ENCODE measurements at places on chromosomes 2 and 18.

DNA sequence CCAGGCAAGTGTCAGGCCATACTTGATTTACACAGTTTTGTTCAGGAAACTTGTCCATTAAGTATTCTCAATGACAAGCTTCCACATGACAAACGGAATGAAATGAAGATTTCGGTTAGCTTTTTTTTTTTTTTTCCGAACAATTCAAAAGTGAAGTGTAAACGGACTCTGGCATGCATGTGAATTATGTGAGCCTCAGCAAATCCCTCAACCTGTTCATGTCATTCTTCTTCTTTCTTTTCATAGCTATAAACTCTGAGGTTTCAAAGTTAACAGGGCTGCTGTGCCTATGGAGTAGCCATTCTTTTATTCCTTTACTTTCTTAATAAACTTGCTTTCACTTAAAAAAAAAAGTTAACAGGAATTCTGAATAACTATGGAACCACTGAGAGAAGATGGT lies 110.3 kb downstream of the NOL10 start:
- peaks cover 30% of the 10 kb centered on the region for H3K36me3 ChIP-seq
- H3K4me3 ChIP-seq, result no peak overlapping the region
- H3K27ac ChIP-seq, result no peak overlapping the region
- peaks cover 36% of the 10 kb centered on the region for H3K4me1 ChIP-seq

GRCh38 chr2:141075753-141076152 lies 1055.1 kb downstream of the LRP1B start:
- no peak overlapping the region for H3K27ac ChIP-seq
- no peaks in the 10 kb centered on the region for H3K36me3 ChIP-seq
- H3K4me3 ChIP-seq, result no peak overlapping the region
- H3K4me1 ChIP-seq, result no peaks in the 10 kb centered on the region
- no peaks in the 10 kb centered on the region for H3K27me3 ChIP-seq

GRCh38 chr2:239033801-239034560 lies 186.1 kb downstream of the TWIST2 start:
- H3K27me3 ChIP-seq, result peaks cover 26% of the 10 kb centered on the region
- H3K4me3 ChIP-seq, result no peak overlapping the region
- DNase-seq, result no peak
- no peaks in the 10 kb centered on the region for H3K36me3 ChIP-seq

DNA sequence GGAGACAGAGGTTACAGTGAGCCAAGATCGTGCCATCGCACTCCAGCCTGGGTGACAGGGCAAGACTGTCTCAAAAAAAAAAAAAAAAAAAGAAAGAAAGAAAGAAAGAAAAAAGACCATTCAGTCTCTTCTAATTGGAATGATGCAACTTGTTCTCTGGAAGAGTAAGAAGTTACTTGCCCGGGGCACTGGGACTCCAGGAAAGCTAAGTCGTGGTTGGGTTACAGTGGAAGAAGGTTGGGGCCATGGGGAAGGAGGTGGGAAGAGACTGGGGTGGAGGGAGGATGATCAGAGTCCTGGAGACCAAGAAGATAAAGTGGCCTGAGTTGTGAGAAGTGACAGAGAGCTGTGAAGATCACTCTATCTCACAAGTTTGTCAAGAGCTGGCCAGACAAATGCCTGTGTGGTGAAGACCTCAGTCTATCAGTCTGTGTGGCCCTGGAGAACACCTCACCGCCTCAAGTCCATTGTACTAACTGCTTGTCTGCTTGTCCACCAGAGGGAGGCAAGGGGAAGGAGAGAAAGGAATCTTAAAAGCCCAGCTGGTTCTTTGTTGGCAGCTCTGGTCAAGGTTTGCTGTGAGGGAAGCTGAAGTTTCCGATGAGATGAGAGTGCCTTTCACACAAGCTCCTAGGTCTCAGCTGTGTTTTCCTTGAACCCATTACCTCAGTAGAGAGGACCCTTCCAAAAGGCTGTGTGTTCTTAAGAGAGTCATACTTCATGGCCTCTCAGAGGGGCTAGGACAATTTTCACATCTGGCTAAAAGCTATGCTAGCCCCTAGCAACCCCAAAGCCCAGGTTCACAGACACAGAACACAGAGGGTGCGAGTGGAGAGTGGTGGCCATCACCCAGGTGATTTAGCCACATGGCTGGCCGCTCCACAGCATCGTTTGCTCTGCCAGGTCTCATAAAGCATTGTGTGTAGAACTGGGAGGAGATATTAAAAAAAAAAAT lies 72.0 kb upstream of the TMEM178A start:
- H3K27me3 ChIP-seq, result no peaks in the 10 kb centered on the region
- no peaks in the 10 kb centered on the region for H3K36me3 ChIP-seq
- no peak overlapping the region for H3K27ac ChIP-seq
- H3K4me1 ChIP-seq, result no peaks in the 10 kb centered on the region
- DNase-seq, result no peak
- no peak overlapping the region for H3K4me3 ChIP-seq

- no peaks in the 10 kb centered on the region for H3K27me3 ChIP-seq
- no peak overlapping the region for H3K4me3 ChIP-seq
- no peak overlapping the region for H3K27ac ChIP-seq
- DNase-seq, result peak; percentile 28
- H3K4me1 ChIP-seq, result no peaks in the 10 kb centered on the region
Observed at GRCh38 chr2:72991980-72992733, 74.8 kb downstream of the EMX1 start.
